ENCODE measurements at places on chromosomes 4 and X. TPM values are rescaled to one million over a fixed set of nuclear protein-coding genes. Genes with fewer than 3 reads are reported as not detected.

Gene PASD1
- 0.12 TPM for polyA plus RNA-seq

- no peak for DNase-seq
These were observed 271.8 kb upstream of the GK2 start for GRCh38 chr4:79679859-79680258.

GRCh38 chr4:145828802-145829485, 109.7 kb downstream of the ZNF827 start:
- no peak for DNase-seq

DNA sequence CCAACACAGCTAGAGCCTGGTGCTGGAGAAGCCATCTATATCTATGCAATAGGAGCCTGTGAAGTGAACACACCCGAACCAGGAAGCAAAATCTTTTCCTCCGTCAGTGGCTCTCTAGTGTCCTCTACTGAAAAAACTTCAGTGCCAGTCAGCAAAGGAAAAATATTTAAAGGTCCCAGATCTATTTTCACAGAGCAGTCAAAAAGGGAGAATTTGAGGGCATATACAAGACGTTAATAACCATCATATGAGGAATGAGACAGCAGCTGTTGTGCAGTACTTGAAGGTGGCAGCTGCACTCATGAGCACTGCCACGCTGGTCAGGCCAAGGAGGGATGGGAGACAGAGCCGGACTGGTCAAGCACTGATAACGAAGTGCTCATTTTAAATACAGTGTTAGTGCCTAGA, 14.4 kb downstream of the MCUB start:
- peak; percentile 24 for DNase-seq

Gene OTC
- polyA plus RNA-seq = not detected

Gene ARHGAP6
- 8.3 TPM for polyA plus RNA-seq

Gene NRK
- polyA plus RNA-seq = 269 TPM

GRCh38 chrX:109403922-109404321, 78.0 kb downstream of the GUCY2F start:
- no peak for DNase-seq

Gene SULT1E1
- polyA plus RNA-seq = 29.1 TPM

Gene MAGEA2
- not detected for polyA plus RNA-seq

DNA sequence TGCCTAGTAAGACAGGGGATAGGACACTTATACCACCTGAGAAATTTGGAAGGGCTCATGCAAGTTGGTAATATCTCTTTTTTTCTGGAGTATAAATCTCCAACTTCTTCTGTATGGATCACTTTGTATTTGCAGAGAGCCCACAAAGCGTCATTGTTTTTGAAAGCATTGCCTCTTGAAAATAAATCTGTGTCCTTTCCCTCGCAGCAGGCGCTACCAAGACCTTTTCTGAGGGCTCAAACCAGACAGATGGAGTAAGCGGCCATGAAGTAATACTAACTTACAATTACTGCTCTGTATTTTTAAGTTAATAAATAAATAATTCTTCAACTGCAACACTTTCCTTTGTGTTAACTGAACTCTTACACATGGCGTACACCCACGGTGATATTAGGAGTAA, 56.0 kb upstream of the FBXW7 start:
- DNase-seq = no peak

- DNase-seq = no peak
These were observed 14.3 kb downstream of the H2BW1 start for GRCh38 chrX:103999234-103999633.

DNA sequence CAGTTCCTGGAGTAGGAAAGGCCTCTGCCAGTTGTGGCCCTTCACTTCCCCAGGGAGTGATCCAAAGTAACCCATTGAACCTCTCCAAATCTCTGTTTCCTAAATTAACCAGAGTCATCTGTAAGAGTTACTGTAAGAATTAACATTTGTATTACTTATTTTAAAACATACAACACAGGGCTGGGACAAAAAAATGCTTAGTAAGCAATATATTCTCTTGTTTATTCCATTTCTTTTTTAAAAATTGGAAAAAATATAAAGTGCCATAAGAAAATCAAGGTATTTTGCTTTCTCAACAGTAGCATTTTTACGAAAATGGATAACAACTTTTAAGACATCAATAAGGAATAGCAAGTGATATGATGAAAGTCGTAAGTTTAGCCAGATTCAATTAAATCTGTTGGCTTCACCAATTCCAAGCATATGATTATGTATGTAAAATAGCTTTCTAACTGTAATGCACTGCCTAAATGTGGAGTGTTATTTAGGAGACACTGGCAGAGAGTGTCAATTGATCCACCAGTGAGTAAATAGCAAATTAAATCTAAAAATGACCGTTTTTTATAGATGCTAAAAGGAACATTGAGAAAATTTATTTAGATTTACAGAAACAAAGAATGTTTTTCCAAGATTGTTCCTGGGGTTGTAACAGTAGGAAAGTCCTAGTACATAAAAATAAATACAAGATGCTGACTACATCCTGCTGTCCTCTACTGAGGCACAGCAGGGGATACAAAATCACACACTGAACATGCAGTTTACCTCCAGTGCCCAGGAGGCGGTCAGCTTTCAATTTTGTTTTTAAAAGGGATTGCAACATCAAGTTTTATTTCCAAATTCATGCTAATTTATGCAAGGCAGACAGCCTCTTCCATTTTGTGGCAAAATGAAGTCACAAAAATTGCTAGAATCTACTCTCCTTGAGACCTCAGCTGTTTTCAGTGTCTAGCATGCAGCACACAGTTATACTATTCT, 53.7 kb downstream of the GPM6A start:
- DNase-seq = no peak

DNA sequence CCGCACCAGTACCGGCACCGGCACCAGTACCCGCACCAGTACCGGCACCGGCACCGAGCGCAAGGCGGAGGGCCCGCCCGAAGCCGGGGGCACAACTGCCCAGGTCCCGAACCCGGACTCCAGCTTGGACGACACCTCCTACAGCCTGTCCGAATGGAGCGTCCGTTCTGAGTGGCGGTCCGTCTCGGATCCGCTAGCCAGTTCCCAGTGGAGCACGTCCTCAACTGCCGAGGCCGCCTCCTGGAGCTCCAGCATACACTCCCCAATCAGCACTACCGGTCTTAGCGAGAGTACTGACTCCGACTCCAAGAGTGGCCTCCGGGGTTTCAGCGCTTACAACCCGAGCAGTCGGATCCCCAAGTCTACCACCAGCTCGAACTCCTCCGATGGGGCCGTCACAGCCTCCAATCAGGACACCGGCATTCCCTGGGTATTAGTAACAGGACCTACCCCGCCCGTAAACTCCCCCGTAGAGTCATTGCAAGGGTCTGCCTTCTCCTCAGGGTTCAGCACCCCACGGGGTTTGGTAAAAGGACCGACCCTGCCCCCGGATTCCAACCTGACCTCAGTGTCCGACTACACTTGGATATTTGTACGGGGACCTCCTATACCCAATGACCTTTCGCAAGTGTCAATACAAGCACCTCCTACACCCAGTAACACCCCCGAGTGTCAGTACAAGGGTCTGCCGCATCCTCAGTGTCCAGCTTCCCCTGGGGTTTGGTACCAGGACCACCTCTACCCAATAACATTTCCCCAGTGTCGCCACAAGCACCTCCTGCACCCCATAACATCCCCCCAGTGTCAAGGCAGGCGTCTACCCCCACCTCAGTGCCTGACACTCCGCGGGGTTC, 721 bp upstream of the MAOA start:
- peak; percentile 48 for DNase-seq

- no peak for DNase-seq
These were observed 35.4 kb upstream of the HPSE start for GRCh38 chr4:83369831-83370639.

Gene CCDC110
- polyA plus RNA-seq = 1.3 TPM

Gene ZNF330
- 33.4 TPM for polyA plus RNA-seq

DNA sequence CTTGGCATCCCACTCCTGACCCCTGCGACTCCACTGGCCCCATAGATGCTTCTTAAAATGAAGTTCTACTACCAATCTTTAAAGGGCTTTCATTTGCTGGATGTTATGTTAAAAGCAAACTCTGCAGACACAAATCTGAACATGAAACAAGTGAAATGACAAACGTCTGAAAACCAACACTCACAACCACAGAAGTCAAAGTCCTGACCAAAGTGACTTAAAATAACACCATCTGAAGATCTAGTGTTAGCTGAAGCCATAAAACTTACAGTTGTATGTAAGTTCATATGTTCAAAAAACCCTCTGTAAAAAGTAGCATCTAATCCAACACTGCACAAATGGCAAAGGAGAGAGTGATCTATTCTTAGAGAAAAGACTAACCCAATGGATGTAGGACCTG, 178.7 kb downstream of the SH3KBP1 start:
- DNase-seq = no peak

GRCh38 chrX:114071412-114071811, 512.5 kb upstream of the HTR2C start:
- no peak for DNase-seq

- DNase-seq = no peak
These were observed 1.8 kb downstream of the UBQLN2 start for GRCh38 chrX:56564921-56565840.

GRCh38 chrX:21166272-21166982, 207.8 kb upstream of the CNKSR2 start:
- DNase-seq = no peak
